ENCODE measurements at places on chromosomes 6 and 20.

- DNase-seq: peak; percentile 81
Measured at GRCh38 chr6:166342349-166343149, at the start of gene SFT2D1. Gene SFT2D1 (minus strand): TSS chr6:166342545. CDS start chr6:166342481, 64 bp downstream.

DNA sequence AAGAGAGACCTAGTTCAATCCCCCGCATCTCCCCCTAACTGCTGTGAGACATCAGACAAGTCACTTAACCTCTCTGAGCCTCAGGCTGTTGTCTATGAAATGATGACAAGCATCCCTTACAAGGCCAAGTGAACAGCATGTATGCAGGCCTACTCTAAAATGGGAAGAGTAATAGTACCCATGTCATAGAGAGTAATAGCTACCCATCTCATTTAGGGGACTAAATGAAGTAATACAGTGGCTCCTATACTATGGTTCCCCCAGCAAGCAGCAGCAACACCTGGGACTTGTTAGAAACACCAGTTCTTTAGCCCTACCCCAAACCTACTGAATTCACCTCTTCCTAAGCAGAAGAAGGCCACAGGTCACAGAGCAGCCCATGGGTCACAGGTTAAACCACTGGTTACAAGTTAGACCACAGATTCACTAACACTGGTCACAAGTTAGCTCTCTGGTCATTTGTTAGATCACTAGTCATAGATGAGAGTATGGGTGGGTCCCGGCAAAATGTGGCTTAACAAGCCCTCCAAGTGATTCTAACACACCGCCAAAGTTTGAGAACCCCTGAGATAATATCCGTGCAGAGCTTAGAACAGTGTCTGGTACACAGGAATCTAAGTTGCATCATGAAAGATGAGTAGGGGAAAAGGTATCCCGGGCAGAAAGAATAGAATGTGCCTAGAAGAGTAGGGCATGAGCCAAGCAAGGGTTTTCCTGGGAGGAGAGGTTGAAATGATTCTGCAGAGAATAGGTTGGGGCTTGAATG, 1.4 kb downstream of the DEFB124 start:
- DNase-seq: no peak

- peak; percentile 38 for DNase-seq
Measured at GRCh38 chr6:4130357-4130987, 4.9 kb downstream of the ECI2 start.

DNA sequence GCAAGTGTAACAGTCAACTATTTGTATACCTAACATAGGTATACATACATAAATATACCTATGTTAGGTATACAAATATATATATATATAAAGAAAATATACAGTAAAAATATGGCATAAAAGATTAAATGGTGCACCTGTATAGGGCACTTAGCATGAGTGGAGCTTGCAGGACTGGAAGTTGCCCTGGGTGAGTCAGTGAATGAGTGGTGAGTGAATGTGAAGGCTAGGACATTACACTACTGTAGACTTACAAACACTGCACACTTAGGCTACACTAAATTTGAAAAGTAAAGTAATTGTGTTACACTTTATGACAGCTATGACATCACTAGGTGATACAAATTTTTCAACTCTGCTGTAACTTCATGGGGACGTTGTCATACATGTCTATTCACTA, 65.6 kb downstream of the CDC5L start:
- DNase-seq: no peak

GRCh38 chr6:122484760-122485159, 13.2 kb upstream of the SERINC1 start:
- DNase-seq: no peak

- no peak for DNase-seq
Measured at GRCh38 chr6:19795211-19795610, 42.0 kb upstream of the ID4 start.

GRCh38 chr6:4374216-4374615, 238.8 kb upstream of the ECI2 start:
- DNase-seq: no peak

DNA sequence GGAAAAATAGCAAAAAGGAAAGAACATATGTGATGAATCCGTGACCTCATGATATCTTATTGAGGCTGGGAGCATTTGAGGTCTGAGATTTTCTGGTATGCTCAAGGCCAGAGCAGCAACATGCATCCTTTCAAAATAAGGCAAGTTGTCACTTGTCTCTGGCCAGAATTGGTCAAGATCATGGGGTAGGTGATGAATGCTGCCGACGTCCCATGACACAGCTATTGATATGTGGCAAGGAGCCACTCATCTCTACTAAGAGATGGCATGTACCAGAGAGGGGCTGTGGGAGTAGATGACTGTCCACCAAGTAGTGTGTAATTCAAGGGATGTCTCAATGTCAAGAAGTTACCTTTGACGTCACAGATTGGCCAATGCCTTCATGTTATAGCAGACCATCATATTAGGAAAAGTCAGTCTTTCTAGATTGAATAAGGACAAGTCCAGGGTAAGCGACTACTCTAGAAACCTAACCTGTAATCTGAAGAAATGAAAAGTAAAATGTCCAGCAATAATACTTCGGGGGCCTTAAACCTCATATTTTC, 527.4 kb downstream of the BMP2 start:
- DNase-seq: no peak

DNA sequence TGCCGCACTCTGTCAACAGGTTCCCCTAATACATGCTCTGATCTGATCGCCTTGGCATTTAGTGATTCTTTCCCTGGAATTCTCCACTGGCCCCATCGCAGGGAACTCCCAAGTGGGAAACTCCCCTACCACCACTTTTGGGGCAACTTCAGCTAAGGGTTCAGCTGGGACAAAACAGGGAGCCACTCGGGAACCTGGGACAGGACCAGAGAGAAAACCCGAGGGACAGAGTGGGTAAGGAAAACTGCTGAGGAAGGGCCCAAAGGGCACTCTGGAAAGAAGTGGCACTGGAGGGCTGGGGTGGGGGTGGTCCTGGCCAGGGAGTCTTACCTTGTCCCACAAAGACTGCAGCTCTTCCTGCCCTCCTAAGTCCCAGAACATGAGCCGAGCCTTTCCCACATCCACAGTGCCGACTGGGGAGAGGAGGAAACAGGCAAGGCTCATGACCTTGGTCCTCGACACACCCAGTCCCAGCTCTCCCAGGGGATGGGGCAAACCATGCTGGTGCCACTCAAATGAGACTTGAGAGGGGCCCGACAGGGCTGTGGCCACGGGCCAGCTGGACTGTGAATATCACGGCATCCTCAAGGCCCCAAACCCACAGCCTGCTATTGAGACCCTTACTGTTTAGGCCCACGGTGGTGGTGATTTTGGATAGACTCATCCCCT, 1.6 kb downstream of the ARFRP1 start:
- no peak for DNase-seq

DNA sequence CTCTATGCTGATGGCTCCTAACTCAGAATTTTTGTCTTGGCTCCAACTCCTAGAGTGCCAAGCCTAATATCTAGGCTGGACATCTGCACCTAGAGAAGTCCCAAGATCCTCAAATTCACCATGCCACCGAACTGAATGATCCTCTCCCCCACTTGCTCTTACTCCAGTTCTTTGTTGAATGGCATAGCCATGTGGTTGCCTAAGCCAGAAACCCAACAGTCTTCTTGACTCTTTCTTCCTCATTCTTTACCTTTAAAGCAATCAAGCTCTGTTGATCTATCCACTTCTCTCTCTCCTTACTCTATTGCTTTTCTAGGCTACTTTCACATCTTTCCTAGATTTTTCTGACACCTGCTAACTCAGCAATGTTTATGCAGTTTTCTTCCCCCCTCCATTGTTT, 126.5 kb upstream of the FOXO3 start:
- DNase-seq: no peak

GRCh38 chr20:56542489-56543030, 9.5 kb downstream of the FAM209B start:
- no peak for DNase-seq

GRCh38 chr6:154923199-154923869, 71.8 kb upstream of the TIAM2 start:
- no peak for DNase-seq

GRCh38 chr6:15987569-15987968, 141.3 kb upstream of the MYLIP start:
- peak; percentile 6 for DNase-seq

DNA sequence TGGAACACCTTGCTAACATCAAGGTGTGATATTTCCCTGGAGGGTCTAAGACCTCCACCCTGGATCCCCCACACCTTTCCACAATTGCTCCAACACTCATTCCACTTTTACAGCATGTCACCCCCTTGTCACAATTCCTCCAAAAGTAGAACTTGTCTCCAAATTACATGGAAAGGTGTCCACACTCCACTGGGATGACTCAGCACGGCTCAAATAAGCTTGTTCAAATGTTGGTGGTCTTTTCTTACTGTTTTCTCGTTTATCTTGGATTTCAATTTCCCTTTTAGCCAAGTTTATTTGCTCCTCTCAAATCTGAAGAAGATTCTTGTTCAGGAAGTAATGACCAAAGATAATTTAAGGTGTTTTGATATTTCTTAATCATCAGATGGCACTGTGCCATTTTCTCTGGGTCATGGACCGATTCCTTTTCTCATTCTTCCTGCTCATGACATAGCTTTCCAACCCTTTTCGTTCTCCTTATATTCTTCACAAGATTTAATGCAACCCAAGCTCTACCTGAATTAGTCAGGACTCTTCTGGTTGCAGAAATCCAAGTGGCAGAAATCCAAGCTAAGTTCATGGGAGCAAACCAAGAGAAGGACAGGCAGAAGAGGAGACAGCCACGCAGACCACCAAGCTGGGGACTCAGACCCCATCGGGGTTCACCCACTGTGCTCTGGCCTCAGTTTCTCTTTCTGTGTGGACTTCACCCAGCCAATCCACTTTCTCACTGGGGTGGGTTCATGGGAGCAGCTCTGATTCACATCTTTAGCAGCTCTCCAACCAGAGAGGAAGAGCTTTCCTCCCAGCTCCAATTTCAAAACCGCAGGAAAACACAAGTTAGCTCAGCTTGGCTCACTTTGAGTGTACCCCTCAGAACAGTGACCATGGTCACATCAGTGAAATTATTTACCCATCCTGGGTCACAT, 110.5 kb upstream of the CDYL start:
- DNase-seq: no peak

DNA sequence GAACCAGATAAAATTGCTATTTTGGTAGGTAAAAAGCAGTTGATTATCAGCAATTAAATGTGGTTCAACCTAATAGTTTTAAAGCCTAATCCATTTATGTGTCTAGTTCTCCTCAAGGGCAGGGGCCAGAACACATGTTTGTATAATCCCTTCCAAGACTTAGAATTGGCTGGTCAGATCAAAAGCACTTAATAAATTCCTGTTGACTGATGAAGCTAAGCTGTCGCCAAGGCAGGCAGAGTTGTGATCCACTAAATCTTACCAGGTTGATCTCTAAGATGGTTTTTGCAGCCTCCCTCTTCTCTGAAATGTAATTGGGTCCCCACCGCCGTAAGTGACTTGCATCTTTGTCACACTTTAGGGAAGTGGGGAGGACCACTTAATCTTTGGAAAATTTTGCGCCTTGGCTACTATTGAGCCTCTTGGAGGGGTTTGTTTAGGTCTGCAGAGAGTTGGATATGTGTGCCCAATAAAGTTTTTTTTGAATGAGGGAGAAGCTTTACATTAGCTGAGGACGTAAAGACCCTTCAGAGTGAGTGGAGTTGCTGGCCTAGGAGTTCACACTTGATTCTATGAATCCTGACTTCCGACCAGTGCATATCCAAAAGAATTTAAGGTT, 65.9 kb downstream of the PHF20 start:
- DNase-seq: no peak

DNA sequence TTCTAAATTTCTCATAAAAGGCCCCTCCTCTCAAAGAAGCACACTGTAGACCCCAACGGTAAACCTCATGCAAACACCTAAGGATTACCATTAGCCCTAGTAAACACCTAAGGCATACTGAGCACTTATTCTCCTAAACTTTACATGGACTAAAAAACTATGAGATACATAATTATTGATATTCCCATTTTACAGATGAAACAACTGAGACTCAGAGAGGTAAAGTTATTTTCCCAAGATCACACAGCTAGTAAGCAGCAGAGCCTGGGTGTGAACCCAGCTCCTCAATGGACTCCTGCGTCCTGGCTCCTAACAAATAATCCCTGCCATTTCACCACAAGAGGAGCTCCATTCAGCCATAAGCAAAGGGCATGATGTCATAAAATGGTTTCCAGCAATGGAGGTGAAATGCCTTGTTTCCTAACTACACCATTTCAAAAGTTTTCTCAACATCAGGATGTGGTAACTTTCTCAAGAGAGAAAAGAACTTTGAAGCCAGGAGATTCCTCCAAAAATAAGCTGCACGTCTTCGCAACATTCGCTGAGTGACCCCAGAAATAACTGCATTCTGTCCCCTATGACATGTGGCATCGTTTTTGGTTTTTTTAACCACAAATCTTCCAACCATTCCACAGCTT, 4.1 kb downstream of the ATP9A start:
- no peak for DNase-seq

GRCh38 chr20:37804584-37805566, 98.1 kb upstream of the VSTM2L start:
- DNase-seq: no peak

GRCh38 chr6:3865463-3865862, 16.3 kb downstream of the FAM50B start:
- no peak for DNase-seq

DNA sequence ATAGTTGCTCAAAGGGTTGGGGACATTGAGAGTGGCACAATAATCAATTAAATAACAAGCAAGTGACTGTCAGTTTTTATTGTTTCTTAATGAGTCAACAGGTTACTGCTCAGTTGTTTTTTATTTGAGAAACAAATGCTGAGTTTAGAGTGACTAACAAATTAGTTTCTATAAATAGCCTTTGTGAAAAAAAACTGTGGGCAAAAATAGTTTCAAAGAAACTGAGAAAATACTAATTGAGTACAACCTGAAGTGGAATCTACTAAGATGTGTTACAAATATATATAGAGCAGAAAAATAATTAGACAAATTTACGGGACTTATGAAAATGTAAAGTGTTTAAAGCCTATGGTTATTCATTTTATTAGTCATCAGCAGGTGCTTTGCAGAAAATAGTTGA, 22.3 kb downstream of the BEND6 start:
- DNase-seq: no peak

GRCh38 chr6:83735461-83735860, 26.6 kb upstream of the SNAP91 start:
- no peak for DNase-seq

- no peak for DNase-seq
Measured at GRCh38 chr6:104531646-104532045, 328.1 kb downstream of the HACE1 start.

DNA sequence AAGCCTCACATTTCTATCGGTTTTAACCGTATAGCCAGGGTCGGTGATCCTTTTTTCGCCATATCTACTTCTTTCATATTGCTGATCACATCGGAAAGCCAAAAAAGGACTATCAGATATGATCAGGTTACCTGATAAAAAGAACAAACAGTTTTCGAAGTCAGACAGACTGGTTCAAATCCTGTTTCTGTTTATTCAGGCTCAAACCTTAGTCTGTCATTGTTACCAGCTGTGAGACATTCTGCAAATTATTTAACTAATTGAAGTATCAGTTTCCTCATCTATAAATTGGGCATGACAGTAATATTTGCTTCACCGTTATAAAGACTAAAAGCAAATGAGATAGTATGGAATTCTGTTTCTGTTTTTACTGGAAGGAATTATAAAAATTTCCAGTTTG, 111.3 kb downstream of the TSHZ2 start:
- DNase-seq: no peak
